ENCODE measurements at places on chromosomes 5 and 9. TPM values are rescaled to one million over a fixed set of nuclear protein-coding genes. Genes with fewer than 3 reads are reported as not detected.
A peak's percentile ranks its signal among the peaks of the same experiment; 100 is the strongest.

GRCh38 chr9:2116073-2116472 is 100.9 kb downstream of the SMARCA2 start:
- no peak for DNase-seq
- H3K4me3 ChIP-seq, result no peak overlapping the region
- H3K27ac ChIP-seq, result no peak overlapping the region
- H3K27me3 ChIP-seq, result no peaks in the 10 kb centered on the region
- peaks cover 65% of the 10 kb centered on the region for H3K36me3 ChIP-seq

DNA sequence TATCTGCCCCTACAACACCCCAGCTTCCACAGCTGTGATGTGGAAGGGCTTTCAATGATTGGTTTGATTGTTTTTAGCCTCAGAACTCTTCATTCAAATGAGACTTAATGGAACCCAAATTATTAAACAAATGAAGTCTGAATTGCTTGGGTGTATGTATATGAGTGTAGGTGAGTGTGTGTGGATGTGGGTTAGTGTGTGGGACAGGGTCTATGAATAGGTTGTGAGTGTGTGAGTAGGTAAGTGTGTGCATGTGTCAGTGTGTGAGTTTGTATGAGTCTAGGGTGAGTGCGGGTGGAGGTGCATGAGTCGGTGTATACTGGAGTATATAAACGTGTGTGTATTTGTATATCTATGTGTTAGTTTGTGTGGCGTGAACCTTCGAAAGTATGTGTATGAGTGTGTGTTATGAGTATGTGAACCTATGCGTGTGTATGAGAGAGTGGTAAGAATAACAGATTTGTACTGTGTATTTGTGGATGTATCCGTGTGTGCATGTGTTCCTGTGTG is 26.9 kb downstream of the COL15A1 start:
- DNase-seq, result no peak
- no peak overlapping the region for H3K4me3 ChIP-seq
- peaks cover 3% of the 10 kb centered on the region for H3K4me1 ChIP-seq
- H3K36me3 ChIP-seq, result no peaks in the 10 kb centered on the region
- H3K27me3 ChIP-seq, result peaks cover 10% of the 10 kb centered on the region

DNA sequence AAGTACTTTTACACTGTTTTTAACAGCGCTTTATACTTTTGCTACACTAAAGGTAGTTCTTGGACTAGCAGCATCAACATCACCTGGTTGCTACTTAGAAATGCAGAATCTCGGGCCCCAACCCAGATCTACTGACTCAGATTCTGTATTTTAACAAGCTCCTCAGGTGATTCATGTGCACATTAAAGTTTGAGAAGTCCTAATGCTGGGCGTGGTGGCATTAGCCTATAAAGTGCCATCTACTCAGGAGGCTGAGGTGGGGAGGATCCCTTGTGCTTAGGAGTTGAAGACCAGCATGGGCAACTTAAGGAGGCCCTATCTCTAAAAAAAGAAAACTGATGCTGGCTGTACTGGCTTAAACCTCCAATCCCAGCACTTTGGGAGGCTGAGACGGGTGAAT is 26.7 kb downstream of the TMEM252 start:
- no peak overlapping the region for H3K4me3 ChIP-seq
- DNase-seq, result no peak
- no peak overlapping the region for H3K27ac ChIP-seq

Gene CYSTM1
- total RNA-seq, result 8.6 TPM

DNA sequence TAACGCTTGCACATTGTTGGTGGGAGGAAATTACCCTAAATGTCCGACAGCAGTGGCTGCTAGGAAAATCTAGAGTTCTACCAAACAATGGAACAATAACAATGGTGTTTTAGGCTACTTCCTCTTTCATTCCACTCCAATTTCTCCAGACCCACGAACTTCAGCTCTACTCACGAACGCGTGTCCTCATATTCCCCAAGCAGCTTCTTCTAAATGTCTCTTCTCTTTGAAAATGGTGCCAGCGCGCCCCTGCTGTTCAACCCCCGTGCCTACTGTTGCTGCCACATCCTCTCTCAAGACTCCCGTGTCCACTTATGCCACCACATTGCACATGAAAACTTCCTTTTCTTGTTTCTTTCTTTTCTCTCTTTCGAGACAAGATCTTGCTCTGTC is 25.6 kb downstream of the OR2V2 start:
- peaks cover 2% of the 10 kb centered on the region for H3K36me3 ChIP-seq
- peak; percentile 66 for DNase-seq
- H3K4me1 ChIP-seq, result peaks cover 52% of the 10 kb centered on the region
- peak overlapping the region; percentile 91 for H3K4me3 ChIP-seq
- peak overlapping the region; percentile 98 for H3K27ac ChIP-seq
- H3K27me3 ChIP-seq, result peaks cover 41% of the 10 kb centered on the region

Gene FAM153A
- total RNA-seq, result 8.8 TPM

Gene KIAA1958
- total RNA-seq, result 6.8 TPM

- peaks cover 78% of the 10 kb centered on the region for H3K4me1 ChIP-seq
- DNase-seq, result peak; percentile 83
- H3K36me3 ChIP-seq, result no peaks in the 10 kb centered on the region
- peak overlapping the region; percentile 97 for H3K27ac ChIP-seq
- H3K4me3 ChIP-seq, result peak overlapping the region; percentile 76
These were observed 5.3 kb upstream of the LCP2 start for GRCh38 chr5:170302653-170303501.

DNA sequence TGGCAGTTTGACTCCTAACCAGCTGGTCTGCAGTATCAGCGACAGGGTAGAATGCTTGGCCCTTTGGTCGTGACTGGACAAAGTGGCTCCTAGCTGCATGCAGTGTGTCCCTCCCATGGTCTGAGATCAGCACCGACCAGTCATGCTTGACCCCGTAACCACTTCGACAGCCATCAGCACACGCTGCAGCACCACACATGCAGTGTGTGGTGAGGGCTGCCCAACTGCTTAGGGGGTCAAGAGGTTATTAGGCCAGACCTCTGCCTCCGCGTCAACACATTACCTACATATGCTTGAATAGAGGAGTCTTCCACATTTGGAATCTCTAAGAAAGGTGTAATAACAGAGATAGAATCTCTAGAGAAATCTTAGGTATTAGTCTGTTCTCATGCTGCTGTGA is 139.1 kb downstream of the FSTL4 start:
- DNase-seq, result no peak
- no peaks in the 10 kb centered on the region for H3K36me3 ChIP-seq
- H3K27ac ChIP-seq, result no peak overlapping the region

DNA sequence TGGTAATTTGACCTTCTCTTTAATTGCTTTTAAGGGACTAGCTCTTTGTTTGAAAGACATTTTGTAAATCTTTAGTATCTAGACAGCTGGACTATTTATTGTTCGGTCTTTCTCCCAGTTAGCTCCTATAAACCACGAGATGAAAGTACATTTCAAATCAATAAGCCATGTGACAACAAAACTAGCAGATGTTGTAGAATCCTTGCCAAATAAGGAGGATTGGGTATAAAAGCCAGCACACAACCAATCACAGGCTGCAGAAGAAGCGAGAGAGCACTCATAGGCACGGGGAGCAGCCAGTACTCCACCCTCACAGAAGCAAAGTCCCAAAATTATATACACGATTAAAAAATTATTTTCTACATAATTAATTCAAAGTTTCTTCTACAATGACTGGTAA is 8.1 kb upstream of the OMD start:
- DNase-seq, result no peak
- no peaks in the 10 kb centered on the region for H3K36me3 ChIP-seq
- no peak overlapping the region for H3K4me3 ChIP-seq

Gene PCDHB12
- not detected for total RNA-seq

DNA sequence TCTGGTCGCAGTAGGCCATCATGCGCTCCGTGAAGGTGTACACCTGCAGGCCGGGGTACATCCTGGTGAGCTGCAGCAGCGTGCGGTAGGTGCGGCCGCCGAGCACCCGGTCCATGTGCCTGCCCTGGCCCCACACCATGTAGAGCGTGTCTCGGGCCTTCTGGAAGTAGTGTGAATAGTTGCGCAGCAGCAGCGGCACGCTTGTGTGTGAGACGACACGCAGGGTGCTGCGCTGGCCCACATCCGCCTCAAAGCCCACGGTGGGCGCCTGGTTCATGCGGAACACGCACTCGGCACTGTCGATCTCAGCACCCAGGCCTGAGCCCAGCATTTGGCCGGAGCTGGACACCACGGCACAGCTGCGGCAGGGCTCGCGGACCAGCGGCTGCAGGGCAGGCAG is 4.5 kb downstream of the ST6GALNAC4 start:
- H3K4me3 ChIP-seq, result no peak overlapping the region
- peaks cover 17% of the 10 kb centered on the region for H3K36me3 ChIP-seq
- H3K27me3 ChIP-seq, result no peaks in the 10 kb centered on the region
- no peak for DNase-seq

DNA sequence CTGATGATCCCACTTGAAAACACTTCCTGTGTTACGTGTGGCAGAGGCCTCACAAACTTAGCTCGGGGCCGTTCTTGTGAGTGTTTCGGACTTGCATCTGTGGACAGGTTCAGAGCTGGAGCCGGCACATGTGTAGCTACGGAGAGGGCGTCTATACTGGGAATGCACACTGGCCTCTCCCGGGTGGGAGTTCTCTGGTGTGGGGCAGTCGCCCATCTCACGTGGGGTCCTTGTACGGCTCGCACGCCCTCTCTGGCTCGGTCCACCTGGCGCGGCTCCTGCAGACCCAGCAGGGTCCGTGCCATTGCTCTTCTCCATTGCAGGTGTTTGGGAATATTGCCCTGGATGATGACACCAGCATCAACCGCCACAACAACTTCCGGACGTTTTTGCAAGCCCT is 197.9 kb downstream of the CACNA1B start:
- H3K4me3 ChIP-seq, result no peak overlapping the region
- H3K36me3 ChIP-seq, result no peaks in the 10 kb centered on the region
- H3K4me1 ChIP-seq, result no peaks in the 10 kb centered on the region
- no peak for DNase-seq
- H3K27ac ChIP-seq, result no peak overlapping the region

GRCh38 chr9:7802666-7803065 is 3.1 kb upstream of the DMAC1 start:
- no peak overlapping the region for H3K27ac ChIP-seq
- no peak for DNase-seq
- peaks cover 20% of the 10 kb centered on the region for H3K4me1 ChIP-seq
- H3K36me3 ChIP-seq, result peaks cover 9% of the 10 kb centered on the region

Gene INSL4
- not detected for total RNA-seq

Gene ANKRD34B
- not detected for total RNA-seq

Gene EGFL7
- total RNA-seq, result 0.31 TPM

Gene FABP6
- total RNA-seq, result not detected

- peak overlapping the region; percentile 65 for H3K27ac ChIP-seq
- H3K36me3 ChIP-seq, result peaks cover 19% of the 10 kb centered on the region
- peaks cover 32% of the 10 kb centered on the region for H3K4me1 ChIP-seq
- H3K4me3 ChIP-seq, result no peak overlapping the region
These were observed 164.2 kb upstream of the PTGER4 start for GRCh38 chr5:40515476-40515875.

Gene EPB41L4B
- not detected for total RNA-seq

- H3K4me3 ChIP-seq, result peak overlapping the region; percentile 49
- peaks cover 44% of the 10 kb centered on the region for H3K27me3 ChIP-seq
- H3K4me1 ChIP-seq, result peaks cover 7% of the 10 kb centered on the region
These were observed 12.8 kb upstream of the MTAP start for GRCh38 chr9:21789541-21790037.

GRCh38 chr9:130667120-130667435 is 2.7 kb downstream of the PRDM12 start:
- DNase-seq, result no peak
- no peak overlapping the region for H3K4me3 ChIP-seq
- H3K4me1 ChIP-seq, result peaks cover 7% of the 10 kb centered on the region
- peak overlapping the region; percentile 31 for H3K27ac ChIP-seq
- H3K27me3 ChIP-seq, result peaks cover 65% of the 10 kb centered on the region
- H3K36me3 ChIP-seq, result peaks cover 3% of the 10 kb centered on the region

Gene NRG2
- total RNA-seq, result not detected

Gene DIRAS2
- not detected for total RNA-seq

GRCh38 chr5:141960018-141960417 is 2.0 kb upstream of the PCDH12 start:
- H3K4me3 ChIP-seq, result no peak overlapping the region
- DNase-seq, result peak; percentile 22
- no peaks in the 10 kb centered on the region for H3K27me3 ChIP-seq

Gene PKD2L2
- not detected for total RNA-seq

- peaks cover 36% of the 10 kb centered on the region for H3K4me1 ChIP-seq
- H3K4me3 ChIP-seq, result peak overlapping the region; percentile 3
- no peak for DNase-seq
- H3K27ac ChIP-seq, result peak overlapping the region; percentile 28
- no peaks in the 10 kb centered on the region for H3K27me3 ChIP-seq
These were observed 90.1 kb downstream of the THBS4 start for GRCh38 chr5:80125022-80125961.

DNA sequence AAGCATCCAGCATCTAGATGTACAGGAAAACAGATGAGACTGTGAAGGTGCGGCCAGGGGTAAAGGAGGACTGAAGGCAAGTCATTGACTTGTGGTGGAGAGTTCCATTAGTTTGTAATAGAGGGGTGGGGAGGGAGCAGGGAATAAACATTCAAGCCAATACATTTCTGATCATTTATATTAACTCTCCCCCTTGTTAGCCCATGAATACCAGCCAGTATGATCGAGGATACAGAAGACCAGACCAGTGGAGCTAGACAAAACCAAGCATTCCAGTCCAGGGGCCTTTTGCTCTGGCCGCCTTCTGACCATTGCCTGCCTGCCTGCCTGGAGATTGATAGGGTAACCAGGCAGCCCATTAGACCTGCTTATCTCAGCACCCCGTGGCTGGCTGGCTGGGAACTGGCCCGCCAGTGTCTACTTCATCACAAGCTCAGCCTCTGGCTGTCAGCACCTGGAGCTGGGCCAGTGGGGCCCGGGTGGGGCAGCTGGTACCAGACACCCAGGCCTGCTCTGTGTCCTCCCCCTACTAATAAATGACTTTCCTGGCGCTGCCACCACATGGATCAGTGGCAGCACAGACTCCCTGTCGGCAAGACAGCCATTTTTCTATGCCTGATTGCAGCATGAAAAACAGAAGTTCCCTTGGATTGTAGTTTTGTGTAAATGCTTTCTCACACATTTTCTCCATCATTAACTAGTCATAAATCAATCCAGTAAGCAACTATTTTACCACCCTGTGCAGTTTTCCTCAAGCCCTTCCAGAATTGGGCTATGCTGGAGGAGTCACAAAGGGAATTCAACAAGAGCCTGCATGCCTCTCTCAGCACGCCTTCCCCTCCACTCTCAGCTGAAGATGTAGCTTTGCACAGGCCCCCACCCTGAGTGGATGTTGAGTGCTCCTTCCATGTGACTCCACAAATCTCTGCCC is 181.3 kb downstream of the SNCAIP start:
- H3K4me1 ChIP-seq, result no peaks in the 10 kb centered on the region
- DNase-seq, result no peak
- H3K4me3 ChIP-seq, result no peak overlapping the region
- no peaks in the 10 kb centered on the region for H3K27me3 ChIP-seq
- H3K27ac ChIP-seq, result no peak overlapping the region

- no peak overlapping the region for H3K27ac ChIP-seq
- DNase-seq, result peak; percentile 52
- H3K4me1 ChIP-seq, result peaks cover 13% of the 10 kb centered on the region
- peaks cover 21% of the 10 kb centered on the region for H3K36me3 ChIP-seq
These were observed 246.8 kb downstream of the ARHGAP26 start for GRCh38 chr5:143016777-143017516.

DNA sequence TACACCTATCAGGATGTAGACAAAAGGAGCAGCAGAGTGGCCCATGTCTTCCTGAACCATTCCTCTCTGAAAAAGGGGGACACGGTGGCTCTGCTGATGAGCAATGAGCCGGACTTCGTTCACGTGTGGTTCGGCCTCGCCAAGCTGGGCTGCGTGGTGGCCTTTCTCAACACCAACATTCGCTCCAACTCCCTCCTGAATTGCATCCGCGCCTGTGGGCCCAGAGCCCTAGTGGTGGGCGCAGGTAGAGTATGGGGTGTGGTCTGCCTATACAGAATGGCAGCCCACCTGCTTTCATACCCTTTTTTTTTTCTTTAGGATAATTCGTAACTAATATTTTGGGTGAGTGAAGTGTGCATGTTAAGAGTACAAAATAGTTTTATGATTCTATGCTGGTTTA is 1.1 kb downstream of the SLC27A6 start:
- no peak overlapping the region for H3K4me3 ChIP-seq
- peaks cover 12% of the 10 kb centered on the region for H3K27me3 ChIP-seq
- DNase-seq, result no peak

Gene PHF24
- total RNA-seq, result not detected

All from activated CD4-positive, alpha-beta T cell treated with anti-CD3 and anti-CD28 coated beads, Interleukin-2, amount 10 ng/mL, durations not matched to agents 7 days and 5 days (primary cell).